ENCODE measurements at places on chromosomes 3 and 15.

- no peak for DNase-seq
Measured at GRCh38 chr3:53694046-53694445, 152.2 kb downstream of the CHDH start.

DNA sequence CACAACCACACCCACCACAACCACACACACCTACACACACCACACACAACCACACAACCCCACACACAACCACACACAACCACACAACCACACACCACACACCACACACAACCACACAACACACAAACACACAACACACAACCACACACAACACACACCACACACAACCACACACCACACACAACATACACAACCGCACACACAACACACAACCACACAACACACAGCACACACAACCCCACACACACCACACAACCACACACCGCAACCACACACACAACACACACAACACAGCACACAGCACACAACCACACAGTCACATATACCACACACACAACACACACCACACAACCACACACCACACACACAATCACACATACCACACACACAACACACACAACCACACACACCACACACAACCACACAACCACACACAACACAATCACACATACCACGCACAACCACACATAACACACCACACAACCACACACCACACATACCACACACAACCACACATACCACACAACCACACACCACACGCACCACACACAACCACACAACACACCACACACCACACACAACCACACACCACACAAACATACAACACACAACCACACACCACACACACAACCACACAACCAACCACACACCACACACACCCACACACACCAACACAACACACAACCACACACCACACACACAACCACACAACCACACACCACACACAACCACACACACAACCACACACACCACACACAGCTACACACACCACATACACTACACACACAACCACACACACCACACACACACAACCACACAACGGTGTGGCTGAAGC lies 23.7 kb downstream of the CPN2 start:
- peak; percentile 20 for DNase-seq

- peak; percentile 29 for DNase-seq
Measured at GRCh38 chr15:52193791-52194190, 2.6 kb upstream of the GNB5 start.

GRCh38 chr3:148896062-148896461 lies 31.0 kb downstream of the CPA3 start:
- peak; percentile 62 for DNase-seq

- no peak for DNase-seq
Measured at GRCh38 chr15:38554354-38554753, 10.3 kb downstream of the RASGRP1 start.

Data from ELR (cell line).